ENCODE measurements at places on chromosomes 12 and 14.

DNA sequence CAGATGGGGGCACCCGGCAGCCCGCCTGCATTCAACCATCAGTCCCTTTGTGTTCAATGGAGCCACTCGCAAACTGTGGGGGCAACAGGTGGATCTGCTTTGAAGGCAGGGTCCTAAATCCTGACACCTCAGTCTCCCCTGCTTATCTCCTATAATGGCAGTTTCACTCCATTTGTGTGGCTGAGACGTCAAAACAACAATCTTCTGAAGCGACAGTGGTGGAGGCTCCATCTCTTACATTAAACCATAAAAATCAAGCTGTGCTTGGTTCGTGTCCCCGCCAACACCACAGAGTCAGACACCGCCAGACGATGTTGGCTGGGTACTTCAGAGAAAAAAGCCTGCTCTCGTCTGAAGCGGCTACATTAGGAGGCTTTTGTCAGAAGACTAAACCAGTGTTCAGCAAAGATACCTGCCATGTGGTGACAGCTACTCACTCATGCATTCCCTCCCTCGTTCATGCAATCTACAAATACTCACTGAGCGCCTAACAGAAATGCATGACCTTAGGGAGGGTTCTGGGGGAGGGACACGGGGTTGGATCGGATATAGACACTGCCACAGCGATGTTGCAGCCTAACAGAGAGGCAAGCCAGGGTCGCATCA lies 253.9 kb downstream of the FOXN3 start:
- no peak for DNase-seq

- DNase-seq = no peak
Observed at GRCh38 chr12:123102781-123103503, 47.9 kb downstream of the PITPNM2 start.

DNA sequence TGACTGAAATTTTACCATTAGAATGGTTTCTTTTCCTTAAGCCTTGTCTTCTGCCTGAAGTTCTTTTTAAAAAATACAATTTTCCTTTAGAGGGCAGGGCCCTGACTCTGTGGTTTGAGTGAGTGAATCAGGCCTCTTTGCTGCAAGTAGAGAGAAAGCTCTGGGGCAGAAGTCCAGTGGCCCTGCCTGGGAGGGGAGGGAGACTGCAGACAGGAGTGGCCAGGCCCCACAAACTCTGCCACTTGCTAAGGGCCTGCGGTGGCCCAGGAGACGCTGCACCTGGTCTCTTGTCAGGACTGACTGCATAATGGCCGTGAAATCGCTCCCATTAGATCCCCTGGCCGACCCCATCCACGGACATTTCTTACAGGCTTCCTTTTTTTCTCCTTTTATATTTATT lies 25.5 kb downstream of the TSPAN11 start:
- no peak for DNase-seq

GRCh38 chr14:72828604-72829003 lies 65.3 kb downstream of the DPF3 start:
- no peak for DNase-seq

DNA sequence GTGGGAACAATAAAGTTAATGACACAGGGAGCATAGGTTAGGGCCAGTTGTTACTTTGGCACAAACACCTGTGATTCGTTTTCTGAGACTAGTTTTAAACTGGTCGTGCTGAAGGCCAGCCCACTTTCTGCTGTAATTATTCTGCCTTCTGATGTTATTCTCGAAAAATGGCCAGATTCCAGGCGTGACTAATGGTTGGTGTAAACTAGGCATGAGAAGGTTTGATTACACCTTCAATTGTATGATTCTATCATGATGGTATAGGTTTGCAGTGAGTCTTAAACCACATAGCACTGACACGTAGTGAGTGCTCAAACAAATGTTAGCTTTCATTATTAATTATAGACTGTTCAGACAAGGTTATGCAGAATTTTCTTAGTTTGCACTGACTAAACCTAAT lies 39.0 kb downstream of the CKB start:
- no peak for DNase-seq

DNA sequence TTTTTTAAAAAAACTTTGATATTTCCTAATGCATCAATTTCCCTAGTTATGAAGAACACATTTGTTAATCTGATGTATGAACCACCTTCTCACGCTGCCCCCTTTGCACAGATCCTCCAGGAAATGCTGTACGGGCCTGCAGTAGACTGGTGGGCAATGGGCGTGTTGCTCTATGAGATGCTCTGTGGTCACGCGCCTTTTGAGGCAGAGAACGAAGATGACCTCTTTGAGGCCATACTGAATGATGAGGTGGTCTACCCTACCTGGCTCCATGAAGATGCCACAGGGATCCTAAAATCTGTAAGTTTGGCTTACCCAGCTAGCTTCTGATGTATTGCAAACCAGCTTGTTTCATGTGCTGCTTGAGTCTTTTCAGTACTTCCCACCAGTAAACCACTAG lies 165.0 kb upstream of the HIF1A start:
- no peak for DNase-seq

DNA sequence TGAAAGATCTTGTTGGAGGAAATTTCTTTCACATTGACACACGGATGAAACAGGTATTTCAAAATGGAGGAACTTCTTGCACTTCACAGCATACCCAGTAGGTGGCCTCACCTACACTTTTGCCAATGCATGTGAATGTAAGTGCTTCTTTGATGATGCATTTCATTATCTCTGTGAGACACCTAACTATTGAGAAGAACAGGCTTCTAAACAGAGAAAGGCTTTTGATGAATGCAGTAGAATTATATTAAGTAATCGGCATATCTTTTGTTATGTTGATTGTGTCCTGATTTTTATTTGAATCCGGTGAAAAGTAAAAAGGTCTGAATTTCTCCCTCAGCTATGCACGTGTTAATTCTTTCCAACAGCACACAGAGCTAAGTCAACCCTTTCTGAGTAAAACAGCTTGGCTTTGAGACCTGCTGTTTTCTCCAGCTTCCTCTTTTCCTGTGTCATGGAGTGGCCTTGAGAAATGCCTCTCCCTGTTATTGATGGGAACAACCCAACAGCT lies 399.0 kb downstream of the NAV3 start:
- DNase-seq = no peak

- no peak for DNase-seq
Observed at GRCh38 chr12:109513051-109513450, 35.6 kb downstream of the UBE3B start.

DNA sequence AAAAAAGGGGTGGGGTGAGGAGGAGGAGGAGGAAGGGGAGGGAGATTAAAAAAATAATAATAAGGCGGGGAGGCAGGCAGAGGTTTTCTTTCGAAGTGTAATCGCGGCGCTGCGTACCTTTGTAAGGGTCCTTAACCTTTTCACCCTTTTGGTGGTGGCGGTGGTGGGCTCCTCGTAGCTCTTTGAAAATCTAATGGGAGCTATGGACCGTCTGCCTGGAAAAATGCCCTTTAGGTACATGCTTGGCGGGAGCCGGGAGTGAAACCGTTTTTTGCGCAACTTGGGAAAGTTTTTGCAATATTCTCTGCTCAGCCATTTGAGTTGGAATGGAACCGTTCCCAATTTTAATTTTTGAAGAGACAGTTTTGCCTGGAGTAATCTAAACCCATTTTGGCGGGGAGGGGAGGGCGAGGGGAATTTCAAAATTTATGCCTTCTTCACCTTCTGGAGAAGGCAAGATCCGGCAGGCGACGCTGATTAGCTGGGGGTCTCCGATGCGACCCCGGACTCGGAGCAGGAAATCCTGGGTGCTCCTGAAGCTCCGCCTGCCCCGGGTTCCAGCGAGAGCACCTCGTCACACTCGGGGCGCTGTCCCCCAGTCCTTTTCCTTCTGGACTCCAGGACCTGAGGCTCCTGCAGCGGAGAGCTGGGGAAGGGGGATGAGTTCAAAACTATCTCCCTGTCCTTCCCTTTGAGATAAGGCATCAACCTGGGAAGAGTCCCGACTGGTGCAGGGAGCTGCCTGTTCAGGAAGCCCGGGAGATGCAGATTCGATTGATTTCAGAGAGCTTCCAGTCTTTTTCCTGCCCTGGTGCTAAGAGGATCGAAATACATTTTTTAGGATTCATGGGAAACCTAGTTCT lies 74.6 kb upstream of the TBX5 start:
- DNase-seq = no peak

GRCh38 chr12:123731596-123731995 lies 19.4 kb downstream of the ATP6V0A2 start:
- DNase-seq = no peak

- DNase-seq = no peak
Observed at GRCh38 chr12:124727264-124727800, 136.3 kb downstream of the SCARB1 start.

- no peak for DNase-seq
Observed at GRCh38 chr14:55699131-55700057, 119.4 kb downstream of the KTN1 start.

DNA sequence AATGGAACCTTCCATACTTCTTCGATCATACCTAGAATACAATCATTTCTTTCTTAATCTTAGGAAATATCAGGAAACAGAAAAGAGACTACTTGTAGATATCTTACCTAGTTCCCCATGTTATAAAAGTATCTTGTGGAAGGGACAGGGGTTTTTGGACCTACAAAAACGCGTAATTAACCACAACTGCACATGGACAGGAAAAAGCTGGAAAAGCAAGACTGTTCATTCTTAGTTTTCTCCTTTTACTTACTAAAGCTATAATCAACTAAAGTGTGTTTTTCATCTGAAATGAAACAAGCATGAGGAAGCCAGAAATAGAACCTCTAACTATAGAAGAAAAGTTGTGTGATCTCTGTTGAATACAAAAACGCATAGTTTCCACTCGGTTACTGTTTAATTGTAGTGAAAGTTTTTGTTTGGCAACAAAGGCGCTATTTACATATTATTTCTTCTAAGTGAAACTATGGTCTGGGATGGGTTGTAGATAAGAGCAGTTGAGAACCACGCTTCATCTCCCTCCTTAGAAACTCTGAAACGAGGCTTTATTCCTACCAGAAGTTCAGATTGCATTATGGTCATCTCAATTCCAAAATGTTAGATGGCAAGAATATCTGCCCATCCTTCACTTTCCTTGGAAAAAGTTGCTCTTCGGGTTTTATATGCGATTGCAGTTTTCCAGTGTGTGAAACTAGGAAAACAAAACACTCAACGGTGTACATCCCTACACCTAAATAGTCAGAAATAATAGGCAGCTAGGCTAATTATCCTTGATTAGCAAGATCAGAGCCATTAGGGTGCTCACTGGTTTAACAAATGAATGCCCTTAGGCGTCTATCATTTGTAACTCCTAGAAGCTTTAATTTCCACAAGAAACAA lies 1.1 kb downstream of the BCAT1 start:
- DNase-seq = no peak
